HS-5 (cell line): ENCODE measurements at places on chromosomes 13 and 19.

DNA sequence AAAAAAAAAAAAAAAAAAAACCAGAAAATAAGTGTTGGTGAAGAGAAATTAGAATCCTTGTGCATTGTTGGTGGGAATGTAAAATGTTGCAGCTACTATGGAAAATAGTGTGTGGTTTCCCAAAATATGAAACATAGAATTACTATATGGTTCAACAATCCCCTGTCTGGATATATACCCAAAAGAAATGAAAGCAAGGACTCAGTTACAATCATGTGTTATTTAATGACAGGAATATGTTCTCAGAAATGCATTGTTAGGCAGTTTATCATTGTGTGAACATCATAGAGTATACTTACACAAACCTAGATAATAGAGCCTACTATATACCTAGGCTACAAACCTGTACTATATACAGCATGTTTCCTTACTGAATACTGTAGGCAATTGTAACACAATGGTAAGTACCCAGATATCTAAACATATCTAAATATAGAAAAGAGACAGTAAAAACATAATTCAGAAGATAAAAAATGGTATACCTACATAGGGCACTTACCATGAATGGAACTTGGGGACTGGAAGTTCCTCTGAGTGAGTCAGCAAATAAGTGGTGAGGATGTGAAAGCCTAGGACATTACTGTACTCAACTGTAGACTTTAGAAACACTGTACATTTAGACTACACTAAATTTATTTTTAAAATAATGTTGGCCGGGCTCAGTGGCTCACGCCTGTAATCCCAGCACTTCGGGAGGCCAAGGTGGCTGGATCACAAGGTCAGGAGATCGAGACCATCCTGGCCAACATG lies 25.7 kb upstream of the SLC7A1 start:
- peak; percentile 29 for DNase-seq

DNA sequence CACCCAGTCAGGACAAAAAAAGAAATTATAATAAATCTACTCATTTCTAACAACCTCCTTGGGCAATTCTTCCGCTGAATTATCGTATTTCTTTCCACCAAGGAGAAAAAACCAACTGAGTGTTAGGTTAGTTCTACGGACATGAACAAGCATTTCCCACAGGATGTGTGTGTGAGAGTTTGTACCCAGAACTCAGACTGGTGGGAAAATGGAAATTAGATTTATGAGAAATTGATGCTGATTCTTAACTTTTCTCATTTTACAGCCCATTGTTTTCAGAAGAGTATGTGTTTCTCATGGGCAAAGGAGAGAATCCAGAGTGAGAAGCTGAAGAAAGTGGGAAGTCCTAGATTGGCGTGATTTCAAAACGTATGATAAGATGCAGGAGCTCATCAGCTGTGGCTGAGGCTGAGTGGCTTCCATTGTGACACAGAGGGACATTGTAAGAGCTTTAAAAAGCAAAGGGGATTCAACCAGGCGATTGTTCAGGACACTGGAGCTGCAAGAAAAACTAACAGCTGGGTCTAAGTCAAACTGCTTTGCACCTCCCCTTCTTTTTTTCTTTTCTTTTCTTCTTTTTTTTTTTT lies 184.7 kb upstream of the ARGLU1 start:
- DNase-seq, result no peak

DNA sequence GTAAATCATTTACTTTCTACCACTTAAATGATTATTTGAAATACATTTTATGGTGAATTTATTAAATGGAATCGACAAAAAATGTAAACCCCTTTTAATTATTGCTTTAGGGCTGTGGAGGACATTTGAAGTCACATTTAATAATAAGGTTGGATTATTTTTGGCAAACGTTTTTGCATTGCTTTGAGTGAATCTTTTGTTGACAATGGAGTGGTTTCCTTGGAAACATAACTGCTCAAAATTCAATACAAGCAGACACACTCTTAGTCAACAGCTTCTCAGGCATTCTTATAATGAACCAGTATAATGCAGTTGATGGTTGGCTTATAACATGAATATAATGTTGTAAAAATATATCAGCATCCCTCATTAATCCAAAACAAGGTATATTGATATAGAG lies 104.7 kb downstream of the DCLK1 start:
- DNase-seq, result no peak

- no peak for DNase-seq
These were observed 927.9 kb downstream of the UQCRFS1 start for GRCh38 chr19:28285078-28285477.

DNA sequence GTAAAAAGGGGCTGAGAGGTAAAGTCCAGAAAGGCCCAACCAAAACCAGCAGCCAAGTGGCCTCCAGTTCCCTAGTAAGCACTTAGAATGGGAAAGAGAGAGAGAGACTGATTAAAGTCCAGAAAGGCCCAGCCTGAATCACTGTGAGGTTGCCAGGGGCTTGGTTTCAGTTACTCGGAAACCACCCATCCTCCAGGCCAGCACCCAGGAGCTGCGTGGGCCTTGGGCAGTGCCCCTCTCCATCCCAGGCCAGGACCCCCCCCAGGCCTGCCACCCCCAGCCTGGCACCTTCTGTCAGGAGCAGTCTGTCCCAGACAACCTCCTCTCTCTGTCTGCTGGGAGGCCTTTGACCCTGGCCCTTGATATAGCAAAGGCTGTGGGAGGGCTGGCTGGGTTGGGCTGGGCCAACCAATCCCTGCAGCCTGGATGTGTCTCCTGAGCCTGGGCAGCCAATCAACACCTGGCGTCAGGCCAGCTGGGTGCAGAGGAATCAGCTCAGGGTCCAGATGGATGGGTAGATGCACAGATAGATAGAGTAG lies at the start of gene CYP4F2:
TSS of gene CYP4F2 (minus strand) at position 337 of the 539 bp plus-strand sequence. CDS start 463 bp downstream, outside the sequence.
- no peak for DNase-seq

GRCh38 chr19:13723206-13723605 lies 41.1 kb upstream of the MRI1 start:
- no peak for DNase-seq

DNA sequence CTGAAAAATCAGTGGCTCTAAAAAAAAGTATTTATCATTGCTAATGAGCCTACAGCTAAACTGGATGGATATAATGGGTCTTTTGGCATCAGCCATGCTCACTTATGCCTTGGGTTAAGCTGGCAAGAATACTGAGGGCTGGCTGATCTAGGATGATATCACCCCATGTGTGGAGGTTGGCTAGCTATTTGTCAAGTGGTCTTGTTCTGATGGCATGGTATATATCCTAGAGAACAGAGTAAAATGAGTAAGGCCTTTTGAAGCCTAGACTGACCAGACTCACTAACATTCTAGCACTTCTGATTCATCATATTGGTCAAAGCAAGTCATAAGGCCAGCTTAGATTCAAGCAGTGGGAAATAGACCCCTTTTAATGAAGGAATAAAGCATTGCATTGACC lies 383.0 kb downstream of the SLITRK1 start:
- no peak for DNase-seq

DNA sequence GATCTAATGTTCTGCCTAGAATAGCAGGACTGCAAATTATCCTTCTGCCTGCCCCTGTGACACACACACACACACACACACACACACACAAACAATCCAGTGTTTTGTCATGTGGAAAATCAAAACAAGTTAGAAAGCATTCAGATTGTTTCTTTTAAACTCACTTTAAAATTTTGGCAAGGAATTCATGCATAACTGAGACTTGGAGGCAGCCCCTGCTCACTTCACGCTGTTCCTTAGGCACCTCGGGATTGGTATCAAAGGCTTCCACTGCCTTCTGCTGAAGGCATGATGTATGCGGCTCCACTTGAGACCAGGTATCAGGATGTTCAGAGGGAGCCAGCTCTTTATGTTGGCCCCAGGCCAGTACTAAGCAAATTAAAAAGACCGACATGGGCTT lies 158.7 kb downstream of the OXGR1 start:
- no peak for DNase-seq

GRCh38 chr13:32173881-32174280 lies 141.3 kb downstream of the ZAR1L start:
- no peak for DNase-seq

DNA sequence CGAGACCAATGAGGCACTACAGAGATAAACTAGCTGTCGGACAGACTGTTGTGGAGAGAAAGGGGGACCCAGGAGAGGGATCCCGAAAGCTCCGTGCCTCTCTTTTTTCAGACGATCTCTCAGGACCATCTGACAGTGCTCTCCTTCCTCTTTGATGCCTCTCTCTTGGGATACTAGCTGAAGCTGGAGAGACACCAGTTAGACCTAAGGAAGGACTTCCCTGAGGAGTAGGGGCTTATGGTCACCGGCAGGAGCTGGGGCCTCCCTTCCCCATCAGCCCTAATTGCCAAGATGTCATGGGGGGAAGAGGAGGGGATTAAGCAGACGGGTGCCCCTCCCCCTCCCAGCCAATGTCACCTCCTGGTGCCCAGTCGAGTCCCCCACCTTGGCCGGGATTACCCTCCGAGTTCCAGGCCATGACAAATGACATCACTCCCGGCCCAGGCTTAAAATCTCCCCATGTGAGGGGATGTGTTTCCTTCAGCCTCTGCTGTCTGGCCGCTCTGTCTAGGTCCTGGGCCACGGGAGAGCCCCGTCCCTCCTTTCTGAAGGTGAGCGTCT lies at the start of gene CRX:
TSS of gene CRX (plus strand) at position 478 of the 561 bp plus-strand sequence. CDS start 12,507 bp downstream, outside the sequence.
- no peak for DNase-seq

DNA sequence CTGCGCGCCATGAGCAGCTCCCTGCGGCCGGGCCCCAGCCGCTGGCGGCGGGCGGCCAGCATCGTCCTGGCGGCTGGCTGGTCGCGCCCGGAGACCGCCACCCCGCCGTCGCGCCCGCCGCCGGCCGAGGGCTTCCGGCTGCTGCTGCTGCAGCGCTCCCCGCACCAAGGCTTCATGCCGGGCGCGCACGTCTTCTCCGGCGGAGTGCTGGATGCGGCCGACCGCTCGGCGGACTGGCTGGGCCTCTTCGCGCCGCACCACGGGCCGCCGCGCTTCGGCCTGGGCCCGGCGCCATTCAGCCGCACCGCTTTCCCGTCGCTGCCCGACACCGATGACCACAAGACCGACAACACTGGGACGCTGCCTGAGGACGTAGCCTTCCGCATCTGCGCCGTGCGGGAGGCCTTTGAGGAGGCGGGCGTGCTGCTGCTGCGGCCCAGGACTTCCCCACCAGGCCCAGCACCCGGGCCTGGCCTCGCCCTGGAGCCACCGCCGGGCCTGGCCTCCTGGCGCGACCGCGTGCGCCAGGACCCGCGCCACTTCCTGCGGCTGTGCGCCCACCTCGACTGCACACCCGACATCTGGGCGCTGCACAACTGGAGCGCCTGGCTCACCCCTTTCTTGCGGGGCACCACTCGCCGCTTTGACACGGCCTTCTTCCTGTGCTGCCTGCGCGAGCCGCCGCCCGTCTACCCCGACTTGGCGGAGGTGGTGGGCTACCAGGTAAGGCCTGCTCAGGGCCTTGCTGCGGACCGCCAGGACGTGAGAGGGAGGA lies 518 bp downstream of the NUDT19 start:
- DNase-seq, result no peak

GRCh38 chr13:51034906-51035305 lies 76.2 kb downstream of the C13orf42 start:
- no peak for DNase-seq

DNA sequence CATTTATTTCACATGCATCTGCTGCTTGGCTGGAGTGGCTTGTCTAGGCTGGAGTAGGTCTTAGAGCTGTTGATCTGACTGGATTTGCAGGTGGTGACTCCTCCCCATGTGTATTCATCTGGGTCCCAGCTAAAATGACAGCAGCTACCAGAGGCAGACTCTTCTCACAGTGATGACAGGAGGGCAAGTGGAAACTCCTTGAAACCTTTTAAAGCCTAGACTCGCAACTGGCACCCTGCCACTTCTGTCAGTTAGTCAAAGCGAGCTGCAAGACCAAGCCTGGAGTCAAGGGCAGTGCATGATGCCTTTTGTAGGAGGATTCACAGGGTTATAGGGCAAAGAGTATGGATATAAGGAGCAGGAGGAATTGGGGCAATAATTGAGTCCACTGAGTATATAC lies 65.2 kb downstream of the TEX26 start:
- DNase-seq, result no peak

DNA sequence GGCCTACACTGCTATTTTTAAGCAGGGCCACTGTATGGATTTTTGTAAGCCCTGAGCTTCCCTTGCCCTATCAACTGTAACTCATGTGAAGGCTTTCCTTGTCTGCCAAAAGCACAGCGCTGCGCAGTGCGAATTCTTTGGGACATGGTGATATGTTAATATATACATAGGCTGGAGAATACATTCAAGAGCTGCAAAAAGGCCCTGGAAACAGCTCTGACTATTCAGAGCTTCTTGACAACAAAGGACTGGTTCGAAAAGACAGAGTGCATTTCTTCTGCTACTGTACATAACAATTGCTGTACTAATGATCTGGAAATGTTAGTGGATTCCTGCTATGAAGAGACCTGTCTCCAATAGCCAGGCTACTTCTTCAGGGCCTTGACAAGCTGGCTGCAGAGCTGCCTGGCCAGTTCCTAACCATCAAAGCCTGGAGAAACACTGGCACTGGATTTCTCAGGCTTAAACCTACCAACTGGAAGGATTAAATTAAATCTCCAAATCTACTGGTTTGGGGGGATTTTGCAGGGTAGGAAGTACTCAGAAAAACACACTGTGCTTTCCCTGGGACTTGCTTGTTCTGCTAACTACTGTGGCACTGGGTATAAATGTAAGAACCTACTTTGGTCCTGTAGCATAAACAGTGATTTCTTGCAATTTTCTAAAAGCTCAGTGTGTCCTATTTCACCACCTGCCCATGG lies 246.9 kb downstream of the DNAJC15 start:
- no peak for DNase-seq

GRCh38 chr13:24270639-24271141 lies 38.7 kb upstream of the C1QTNF9 start:
- DNase-seq, result no peak

DNA sequence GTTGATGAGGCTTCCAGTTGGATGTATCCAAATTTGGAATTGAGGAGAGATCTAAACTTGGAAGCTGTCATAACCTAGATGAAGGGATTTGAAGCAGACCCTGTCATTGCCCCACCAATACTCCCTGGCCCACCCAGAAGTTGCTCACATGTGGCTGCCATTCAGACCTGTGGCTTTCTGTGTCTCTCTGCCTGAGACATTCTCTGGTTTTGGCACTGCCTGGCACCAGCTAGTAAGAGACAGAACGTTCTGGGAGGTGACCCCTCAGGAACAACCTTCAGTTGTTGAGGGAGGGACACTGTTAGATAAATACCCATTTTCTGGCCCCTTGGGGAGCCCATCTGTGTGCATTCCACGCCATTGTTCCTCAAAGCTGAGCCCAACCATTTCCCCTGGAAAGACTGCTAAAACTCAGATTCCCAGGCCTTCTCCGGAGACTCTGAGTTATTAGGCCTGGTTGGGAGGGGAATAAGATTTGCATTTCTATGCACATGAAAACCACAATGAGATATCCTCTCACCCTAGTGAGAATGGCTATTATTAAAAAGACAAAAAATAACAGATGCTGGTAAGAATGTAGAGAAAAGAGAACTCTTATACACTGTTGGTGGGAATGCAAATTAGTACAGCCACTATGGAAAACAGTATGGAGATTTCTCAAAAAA lies 290.4 kb downstream of the TSHZ3 start:
- no peak for DNase-seq

- no peak for DNase-seq
These were observed 83.1 kb downstream of the IRS2 start for GRCh38 chr13:109703250-109703649.
